ENCODE measurements at places on chromosomes 7 and 10. TPM values are rescaled to one million over a fixed set of nuclear protein-coding genes. Genes with fewer than 3 reads are reported as not detected.

The TMEM213 gene
- not detected for polyA plus RNA-seq

The ABCB4 gene
- 9.4 TPM for polyA plus RNA-seq

- DNase-seq: no peak
These were observed 112.0 kb upstream of the FGFR2 start for GRCh38 chr10:121710207-121710606.

The GRM3 gene
- polyA plus RNA-seq: 0.03 TPM

The ALKBH4 gene
- polyA plus RNA-seq: 7.9 TPM

GRCh38 chr10:104069613-104070012 is 16.1 kb downstream of the COL17A1 start:
- DNase-seq: no peak

- DNase-seq: no peak
These were observed 163.3 kb downstream of the SVIL start for GRCh38 chr10:29471544-29471859.

DNA sequence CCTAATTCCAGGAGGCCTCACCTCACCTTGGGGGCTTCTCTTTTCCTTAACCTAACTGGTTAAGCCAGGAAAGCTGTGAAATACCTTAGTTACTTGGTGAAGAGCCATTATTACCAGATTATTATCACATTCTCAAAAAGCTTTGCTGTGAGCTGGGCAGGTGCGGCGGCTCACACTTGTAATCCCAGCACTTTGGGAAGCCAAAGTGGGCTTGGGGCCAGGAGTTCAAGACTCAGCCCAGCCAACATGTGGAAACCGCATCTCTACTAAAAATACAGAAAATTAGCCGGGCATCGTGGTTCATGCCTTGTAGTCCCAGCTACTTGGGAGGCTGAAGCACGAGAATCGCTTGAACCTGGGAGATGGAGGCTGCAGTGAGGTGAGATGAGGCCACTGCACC is 102.4 kb upstream of the KLF6 start:
- DNase-seq: no peak

DNA sequence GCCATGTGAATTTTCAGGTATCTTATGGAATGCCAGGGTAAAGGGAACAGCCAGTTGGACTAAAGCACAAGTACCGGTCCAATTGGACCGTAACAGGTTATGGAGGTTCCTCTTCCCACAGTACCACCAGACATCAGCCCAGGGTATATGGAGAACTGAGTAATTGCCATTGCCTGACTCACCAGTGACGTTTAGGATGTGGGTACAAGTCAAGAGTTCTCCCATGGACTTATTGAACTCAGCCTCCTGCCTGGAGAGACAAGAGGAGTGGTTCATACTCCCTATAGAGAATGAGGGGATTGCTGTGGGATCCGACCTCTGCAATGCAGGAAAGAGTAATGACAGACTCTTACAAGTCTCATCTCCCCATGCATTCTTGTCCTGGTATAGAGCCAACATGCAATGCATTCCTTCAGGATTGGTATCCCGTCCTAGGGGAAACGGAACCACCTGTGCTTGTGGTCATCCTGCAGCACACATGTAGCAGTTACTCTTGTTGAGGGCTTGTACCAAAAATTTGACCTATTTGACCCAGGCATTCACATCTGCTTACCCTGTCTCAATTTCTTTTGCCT is 30.7 kb upstream of the ELOVL3 start:
- no peak for DNase-seq

The SLC29A4 gene
- polyA plus RNA-seq: 5.2 TPM

GRCh38 chr7:116792813-116793212 is 69.6 kb upstream of the CAPZA2 start:
- no peak for DNase-seq

- DNase-seq: no peak
These were observed 60.2 kb downstream of the MAD1L1 start for GRCh38 chr7:2172311-2173188.
